ENCODE measurements at places on chromosomes 4 and X. TPM values are rescaled to one million over a fixed set of nuclear protein-coding genes. Genes with fewer than 3 reads are reported as not detected.

POF1B gene
- total RNA-seq: 3.3 TPM

COMMD8 gene
- total RNA-seq: 12.2 TPM

TCEAL7 gene
- not detected for total RNA-seq

VAMP7 gene
- 30.9 TPM for total RNA-seq

ZFYVE28 gene
- 2.7 TPM for total RNA-seq

ATP2B3 gene
- total RNA-seq: 0.05 TPM

TIGD4 gene
- total RNA-seq: 0.27 TPM

EFHC2 gene
- total RNA-seq: 0.21 TPM

ALB gene
- not detected for total RNA-seq

IL13RA2 gene
- total RNA-seq: not detected

ASB12 gene
- not detected for total RNA-seq

KLHL4 gene
- total RNA-seq: 3.1 TPM

CXorf65 gene
- not detected for total RNA-seq

PARM1 gene
- 0.72 TPM for total RNA-seq

TBX22 gene
- not detected for total RNA-seq

CT45A2 gene
- total RNA-seq: not detected

SPP1 gene
- 151 TPM for total RNA-seq

HSFX3 gene
- not detected for total RNA-seq

TRAM1L1 gene
- 0.55 TPM for total RNA-seq

SGMS2 gene
- 23.9 TPM for total RNA-seq

ALAS2 gene
- total RNA-seq: not detected

BTK gene
- total RNA-seq: 0.13 TPM

FAM241A gene
- total RNA-seq: 1.1 TPM

Measured in A549 treated with CORT108297 at 1 μM for 4 hours (cell line).